ENCODE measurements at places on chromosomes 4 and X.
A peak's percentile ranks its signal among the peaks of the same experiment; 100 is the strongest.

DNA sequence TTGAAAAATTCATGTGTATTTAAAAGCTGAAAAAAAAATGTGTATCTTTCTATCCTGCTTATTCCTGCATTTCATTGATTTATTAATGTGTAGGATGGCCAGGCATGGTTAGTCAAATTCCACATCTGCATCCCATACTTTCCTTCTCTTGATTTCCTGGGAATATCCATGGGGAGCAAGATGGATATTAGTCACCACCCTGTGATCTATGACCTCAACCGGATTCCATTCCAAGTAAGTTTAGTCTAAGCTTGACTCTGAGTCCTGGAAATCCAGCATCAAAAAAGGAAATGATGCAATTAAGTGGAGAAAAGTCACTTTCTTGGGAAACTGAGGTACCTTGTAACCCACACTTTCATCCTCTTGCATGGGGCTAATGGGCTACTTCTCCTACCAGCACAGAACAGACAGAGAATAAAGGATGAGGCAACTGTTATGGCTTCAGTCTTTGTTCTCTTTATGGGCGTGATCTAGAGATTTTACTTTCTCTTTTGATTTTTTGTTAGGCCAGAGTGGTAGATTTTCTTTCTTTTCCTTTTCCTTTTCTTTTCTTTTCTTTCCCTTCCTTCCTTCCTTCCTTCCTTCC lies 17.1 kb upstream of the BEX4 start:
- no peak for DNase-seq

DNA sequence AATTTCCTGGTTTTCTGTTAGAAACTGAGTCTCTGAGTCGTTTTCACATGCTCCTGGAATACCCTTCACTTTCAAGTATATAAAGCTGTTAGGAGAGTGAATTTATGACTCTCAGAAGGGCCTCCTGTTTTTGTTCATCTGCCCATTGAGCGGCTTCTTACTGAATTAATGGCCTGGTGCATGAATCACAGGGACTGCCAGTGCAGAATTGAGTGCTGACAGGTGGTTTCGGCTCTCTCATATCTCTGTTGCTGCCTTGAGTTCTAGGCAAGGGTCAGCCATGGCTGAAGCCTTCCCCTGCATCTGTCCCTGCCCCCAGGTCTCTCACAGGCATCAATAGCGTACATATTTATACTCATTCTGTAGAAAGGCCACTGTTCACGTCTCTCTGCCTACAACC lies 22.7 kb upstream of the SEPSECS start:
- no peak for DNase-seq

- DNase-seq: no peak
Measured at GRCh38 chrX:80316526-80316925, 103.7 kb upstream of the TENT5D start.

DNA sequence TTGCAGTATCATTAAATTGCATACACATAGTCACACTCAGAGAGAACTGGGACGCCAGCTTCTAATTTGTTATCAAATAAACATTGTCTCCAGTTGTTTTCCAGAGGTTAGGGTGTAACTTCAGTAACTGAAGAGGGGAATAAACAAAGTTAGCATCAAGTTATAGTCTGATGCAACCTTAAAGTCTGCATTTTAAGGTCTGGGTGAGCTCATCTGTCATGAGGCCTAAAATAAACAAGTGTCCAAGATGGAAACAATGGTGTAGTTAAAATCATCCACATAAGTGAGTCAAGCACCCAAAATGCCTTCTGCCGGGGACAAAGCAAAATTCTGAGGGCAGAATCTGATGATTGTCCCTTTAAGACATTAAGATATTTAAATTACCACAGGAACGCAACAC lies 70.3 kb upstream of the EMCN start:
- no peak for DNase-seq

- no peak for DNase-seq
Measured at GRCh38 chr4:106370214-106370613, 1.6 kb upstream of the GIMD1 start.

DNA sequence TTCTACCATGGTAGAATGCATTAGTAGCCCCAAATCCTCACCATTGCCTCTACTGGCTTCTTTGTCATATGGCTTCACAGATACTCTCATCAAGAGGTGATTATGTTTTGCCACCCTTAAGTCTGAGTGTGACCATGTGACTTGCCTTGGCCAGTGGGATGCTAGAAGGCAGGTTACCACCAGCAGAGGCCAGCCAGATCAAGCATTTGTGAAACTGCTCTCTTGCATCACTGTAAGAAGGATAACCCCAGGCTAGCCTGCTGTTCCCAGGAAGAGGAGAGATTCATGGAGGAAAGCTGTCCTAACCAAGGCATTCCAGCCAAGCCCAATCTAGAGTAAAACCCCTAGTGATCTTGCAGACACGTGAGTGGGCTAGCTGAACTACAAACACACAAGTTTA lies 46.8 kb downstream of the USP46 start:
- no peak for DNase-seq

DNA sequence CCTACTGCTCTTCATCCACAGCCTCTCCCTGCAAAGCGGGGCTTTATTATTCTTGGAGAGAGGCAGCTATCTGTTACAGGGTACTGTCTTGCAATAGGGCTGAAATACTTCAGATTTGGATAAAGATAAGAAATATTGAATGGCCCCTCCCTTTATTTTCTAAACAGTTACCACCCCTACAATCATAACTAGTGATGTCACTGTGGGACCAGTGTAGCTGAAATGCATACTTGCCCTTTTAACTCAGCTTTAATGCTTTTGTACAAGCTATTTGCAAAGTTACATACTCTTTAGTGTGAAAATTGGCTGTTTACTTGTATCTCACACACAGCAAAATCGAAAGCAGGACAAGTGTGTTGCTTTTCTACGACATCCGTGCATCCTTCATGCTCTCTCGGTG lies 261.7 kb upstream of the GATB start:
- DNase-seq: no peak

DNA sequence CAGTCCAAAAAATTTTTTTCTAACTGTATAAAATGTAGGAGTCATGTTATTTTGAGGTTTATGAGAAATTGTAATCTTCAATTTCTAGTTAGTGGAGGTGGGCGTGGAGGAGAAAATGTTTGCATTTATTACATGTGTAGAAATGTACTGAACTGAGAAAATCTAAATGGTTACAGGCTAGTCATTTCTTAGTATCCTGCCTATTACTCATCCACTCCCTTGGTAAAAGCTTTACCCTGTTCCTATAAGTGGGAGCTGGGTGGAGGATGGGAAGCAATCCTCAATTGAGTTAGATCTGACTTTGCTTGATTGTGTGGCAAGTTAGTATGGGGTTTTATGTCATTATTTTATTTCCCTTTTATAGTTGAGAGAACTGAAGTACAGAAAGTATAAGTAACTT lies 73.8 kb downstream of the POLA1 start:
- no peak for DNase-seq

- no peak for DNase-seq
Measured at GRCh38 chr4:138344054-138344453, 101.9 kb upstream of the SLC7A11 start.

DNA sequence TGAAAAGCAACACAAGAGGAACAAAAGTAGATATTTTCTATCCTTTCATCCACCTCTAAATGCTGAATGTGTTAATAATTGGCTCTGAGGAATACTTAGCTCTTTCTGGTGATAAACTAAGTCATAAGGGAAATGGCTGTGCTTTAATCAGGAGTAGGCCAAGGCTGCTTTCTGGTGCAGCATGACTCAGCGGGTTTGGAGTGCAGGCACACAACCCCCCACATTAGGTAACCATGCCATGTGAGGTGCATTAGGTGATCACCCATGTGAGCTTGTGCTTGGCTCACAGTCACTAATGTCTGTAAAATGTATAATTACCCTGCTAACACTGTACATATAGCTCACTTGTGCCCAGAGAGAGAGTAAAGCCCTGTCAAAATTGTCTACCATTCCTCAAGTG lies 57.2 kb downstream of the USP38 start:
- DNase-seq: no peak

- DNase-seq: no peak
Measured at GRCh38 chr4:123230061-123230460, 166.5 kb upstream of the SPRY1 start.

- DNase-seq: no peak
Measured at GRCh38 chr4:186953599-186954260, 230.1 kb upstream of the FAT1 start.

GRCh38 chrX:71053217-71053621 lies 14.9 kb downstream of the SNX12 start:
- DNase-seq: peak; percentile 3

GRCh38 chrX:7254144-7254543 lies 106.2 kb upstream of the PUDP start:
- DNase-seq: no peak

DNA sequence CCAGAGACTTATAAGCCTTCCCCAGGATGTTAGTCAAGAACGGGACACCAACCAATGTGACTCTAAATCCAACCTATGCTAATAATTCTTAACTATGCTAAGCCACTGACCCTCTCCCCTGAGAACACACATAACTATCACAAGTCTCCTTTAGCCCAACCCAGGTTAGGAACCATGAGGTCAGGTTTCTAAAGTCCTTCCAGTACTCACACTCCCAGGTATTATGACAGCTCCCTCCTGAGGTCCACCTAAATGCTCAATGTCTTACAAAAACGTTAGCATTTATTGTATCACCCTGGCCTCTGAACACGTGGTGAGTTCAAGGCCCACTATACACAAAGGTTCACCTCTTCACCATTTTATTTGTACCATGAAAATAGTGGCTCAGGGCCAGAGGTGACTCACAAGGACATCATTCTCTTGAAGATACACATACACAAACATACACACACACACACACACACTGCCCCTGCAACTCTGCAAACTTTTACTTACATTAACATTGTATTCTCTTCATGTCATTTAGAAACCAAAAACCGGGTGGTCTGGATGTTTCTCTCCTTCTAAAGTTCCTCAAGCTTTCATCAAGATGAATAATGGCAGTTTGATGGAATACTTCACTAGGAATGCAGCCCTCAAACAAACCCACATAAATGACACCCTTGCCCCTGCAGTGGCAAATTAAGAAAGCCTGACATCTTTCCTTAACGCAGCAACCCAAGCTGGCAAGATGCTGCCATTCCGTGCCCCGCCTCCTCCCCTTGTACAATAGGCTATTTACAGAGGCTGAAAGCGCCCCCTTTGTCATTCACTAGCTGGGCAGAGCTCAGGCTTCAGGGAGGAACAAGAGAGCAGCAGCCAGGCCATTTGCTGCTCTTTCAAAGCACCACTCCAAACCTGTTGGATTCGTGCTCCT lies 17.7 kb downstream of the ACSL1 start:
- no peak for DNase-seq

DNA sequence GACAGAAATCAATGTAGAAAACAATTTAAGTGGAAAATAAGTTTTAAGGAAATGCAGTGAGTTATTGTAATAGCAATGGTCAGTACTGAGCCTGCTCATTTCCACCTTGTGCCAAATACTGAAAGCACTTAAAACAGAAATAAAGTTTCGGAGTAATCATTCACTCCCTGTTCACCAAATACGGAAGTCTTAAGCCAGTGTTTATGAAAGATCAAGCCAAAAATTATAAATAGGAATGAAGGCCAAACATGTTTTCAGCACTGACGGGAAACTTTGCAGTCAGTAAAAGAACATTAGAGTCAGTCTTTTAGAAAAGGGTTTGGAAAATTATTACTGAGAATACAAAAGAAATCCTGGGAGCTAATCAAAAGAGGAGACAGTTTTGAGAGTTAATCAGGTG lies 178.6 kb downstream of the DMD start:
- no peak for DNase-seq

DNA sequence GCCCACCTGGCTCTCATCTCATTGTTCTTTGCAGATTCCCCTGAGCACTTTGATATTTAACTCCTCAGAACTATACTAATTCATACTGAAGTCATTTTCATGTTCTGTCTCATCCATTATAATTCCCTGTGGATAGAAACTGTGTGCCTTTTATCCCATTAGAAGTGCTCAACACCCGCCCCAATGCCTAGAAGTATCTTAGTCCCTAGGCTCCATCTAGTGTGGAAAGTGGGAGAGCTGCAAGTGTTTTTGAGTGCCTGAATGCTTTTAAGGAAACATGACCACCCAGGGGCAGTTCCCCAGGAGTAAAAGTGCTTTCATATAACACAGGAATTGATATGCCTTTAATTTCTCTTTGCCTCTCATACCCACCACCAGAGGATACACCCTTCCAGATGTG lies 117.0 kb downstream of the CHRDL1 start:
- no peak for DNase-seq

GRCh38 chrX:52923781-52924241 lies 26.7 kb downstream of the FAM156B start:
- DNase-seq: no peak

GRCh38 chrX:118968031-118968430 lies 6.4 kb upstream of the LONRF3 start:
- DNase-seq: no peak

DNA sequence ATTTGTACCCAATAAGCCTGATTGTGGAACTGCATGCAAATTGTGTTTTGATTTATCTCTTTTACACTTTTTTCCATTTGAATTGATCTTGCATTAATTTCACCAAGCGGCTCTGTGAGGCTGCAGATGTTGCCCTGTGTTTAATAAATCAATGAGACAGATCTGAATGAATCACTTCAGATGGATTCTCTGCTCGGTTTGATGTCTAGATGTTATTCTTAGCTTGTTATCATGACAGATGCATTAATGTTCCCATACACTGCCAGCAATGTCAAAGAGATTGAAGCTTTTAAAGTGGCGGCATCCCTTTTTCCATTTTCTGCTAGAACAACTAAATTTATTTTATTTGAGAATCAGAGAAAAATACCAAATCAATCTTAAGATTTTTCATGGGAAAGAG lies 6.3 kb downstream of the DACH2 start:
- DNase-seq: no peak

DNA sequence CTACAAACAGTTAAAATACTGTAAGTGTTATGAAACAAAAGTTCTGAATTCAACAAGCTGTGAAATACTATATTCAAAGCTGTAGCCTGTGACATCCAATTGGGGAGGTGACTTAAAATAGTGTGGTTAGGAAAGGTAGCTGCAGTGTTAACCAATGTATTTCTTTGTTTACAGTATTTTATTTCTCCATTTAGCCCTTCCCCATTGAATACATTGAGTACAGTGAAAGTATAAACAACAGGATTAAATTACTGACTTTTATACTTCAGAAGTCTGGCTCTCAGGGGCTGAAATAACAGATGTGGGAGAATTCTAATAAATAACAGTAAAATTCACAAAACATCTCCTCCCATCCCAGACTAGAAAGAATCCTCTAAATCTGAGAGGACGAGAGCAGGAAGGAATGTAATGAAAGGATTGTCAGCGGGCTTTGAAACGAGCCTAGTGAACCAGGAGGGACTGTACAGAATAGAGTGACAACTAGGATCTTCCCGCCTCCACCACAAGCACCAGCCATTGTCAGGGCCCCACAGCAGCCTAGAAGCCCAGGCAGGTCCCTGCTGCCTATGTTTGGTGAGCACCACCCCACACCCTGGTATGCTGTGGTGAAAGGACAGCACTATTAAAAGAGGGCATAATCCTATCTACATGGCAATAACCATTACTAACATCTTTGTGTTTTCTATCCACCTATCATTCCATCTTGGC lies 73.7 kb downstream of the SPCS3 start:
- no peak for DNase-seq

- no peak for DNase-seq
Measured at GRCh38 chr4:108762559-108763225, at the start of gene ETNPPL. TSS of gene ETNPPL (minus strand) at chr4:108763053. CDS start at chr4:108762898, 155 bp downstream.

- no peak for DNase-seq
Measured at GRCh38 chr4:62292911-62293310, 1092.8 kb downstream of the ADGRL3 start.

All from effector memory CD4-positive, alpha-beta T cell (primary cell).